HepG2 (cell line): ENCODE measurements at places on chromosomes 7 and 10.
A peak's percentile ranks its signal among the peaks of the same experiment; 100 is the strongest.

- no peak overlapping the region for H3K27ac ChIP-seq
- H3K27me3 ChIP-seq: peaks cover 12% of the 10 kb centered on the region; the same call in 2 of the 3 replicates
- H3K4me3 ChIP-seq: no peak overlapping the region
- no peak for DNase-seq
Measured at GRCh38 chr7:142563470-142563869, 185.8 kb upstream of the PRSS1 start.

- no peak overlapping the region for H3K4me3 ChIP-seq
- H3K27me3 ChIP-seq: no peaks in the 10 kb centered on the region
- DNase-seq: no peak
- no peaks in the 10 kb centered on the region for H3K4me1 ChIP-seq
- no peak overlapping the region for H3K27ac ChIP-seq
Measured at GRCh38 chr7:86747698-86748097, 104.0 kb downstream of the GRM3 start.

DNA sequence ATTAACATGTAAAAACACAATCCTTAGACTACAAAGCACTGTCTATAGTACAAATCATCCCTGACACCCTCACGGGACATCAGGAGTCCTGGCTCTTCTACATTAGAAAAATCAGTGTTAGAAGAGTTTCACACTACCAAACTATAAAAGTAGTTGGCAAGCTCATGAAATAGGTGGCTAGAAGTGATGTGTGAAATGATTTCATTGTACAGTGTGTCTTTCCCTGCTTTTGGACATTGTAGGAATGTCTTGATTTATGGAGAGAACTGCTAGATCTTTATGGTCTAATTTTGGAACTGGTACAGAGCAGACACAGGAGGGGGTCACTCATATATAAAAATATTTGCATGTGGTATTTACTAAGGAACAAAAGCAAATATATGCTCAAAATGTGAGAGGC lies 33.2 kb downstream of the SEMA3A start:
- no peak overlapping the region for H3K4me3 ChIP-seq
- no peak for DNase-seq
- no peaks in the 10 kb centered on the region for H3K36me3 ChIP-seq
- H3K27ac ChIP-seq: no peak overlapping the region

GRCh38 chr10:67783606-67784294 lies 54.2 kb downstream of the DNAJC12 start:
- no peak overlapping the region for H3K4me3 ChIP-seq
- no peaks in the 10 kb centered on the region for H3K27me3 ChIP-seq
- peaks cover 29% of the 10 kb centered on the region for H3K4me1 ChIP-seq
- no peaks in the 10 kb centered on the region for H3K36me3 ChIP-seq
- no peak for DNase-seq

- no peak overlapping the region for H3K4me3 ChIP-seq
- no peaks in the 10 kb centered on the region for H3K36me3 ChIP-seq
- H3K4me1 ChIP-seq: no peaks in the 10 kb centered on the region
- no peak overlapping the region for H3K27ac ChIP-seq
- H3K27me3 ChIP-seq: peaks cover 33% of the 10 kb centered on the region; the same call in 2 of the 3 replicates
Measured at GRCh38 chr10:3372281-3372680, 199.7 kb upstream of the PITRM1 start.

- H3K27ac ChIP-seq: no peak overlapping the region
- no peak for DNase-seq
- no peaks in the 10 kb centered on the region for H3K4me1 ChIP-seq
Measured at GRCh38 chr7:28199021-28199510, 18.5 kb upstream of the JAZF1 start.

GRCh38 chr10:67127441-67127840 lies 201.6 kb downstream of the LRRTM3 start:
- H3K27me3 ChIP-seq: no peaks in the 10 kb centered on the region
- H3K4me3 ChIP-seq: no peak overlapping the region
- no peaks in the 10 kb centered on the region for H3K36me3 ChIP-seq
- no peaks in the 10 kb centered on the region for H3K4me1 ChIP-seq
- no peak for DNase-seq

DNA sequence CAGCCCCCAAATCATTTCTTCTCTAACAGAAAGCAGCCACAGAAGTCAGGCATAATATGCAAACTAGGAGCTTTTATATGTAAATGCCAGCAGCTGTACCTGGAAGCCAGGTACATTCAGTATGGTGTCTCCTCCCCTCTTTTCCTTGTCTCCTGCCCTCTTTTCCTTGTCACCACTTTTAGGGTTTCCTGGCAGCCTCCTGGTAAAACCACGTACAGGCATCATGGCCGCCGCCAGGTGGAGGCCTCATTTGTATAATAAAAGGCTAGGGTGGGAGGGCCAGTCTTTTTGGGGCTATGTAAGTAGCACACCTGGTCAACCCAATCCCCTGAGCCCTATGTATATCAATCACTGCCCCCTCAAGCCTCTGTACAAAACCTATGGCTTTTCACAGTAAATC lies 28.7 kb downstream of the PDZD8 start:
- no peaks in the 10 kb centered on the region for H3K36me3 ChIP-seq
- no peak overlapping the region for H3K27ac ChIP-seq
- no peaks in the 10 kb centered on the region for H3K27me3 ChIP-seq
- H3K4me3 ChIP-seq: no peak overlapping the region
- DNase-seq: no peak

- H3K27me3 ChIP-seq: no peaks in the 10 kb centered on the region
- DNase-seq: peak; percentile 13
- H3K36me3 ChIP-seq: no peaks in the 10 kb centered on the region
- H3K27ac ChIP-seq: no peak overlapping the region
- no peak overlapping the region for H3K4me3 ChIP-seq
- peaks cover 6% of the 10 kb centered on the region for H3K4me1 ChIP-seq
Measured at GRCh38 chr7:123537026-123537642, 2.7 kb upstream of the IQUB start.

DNA sequence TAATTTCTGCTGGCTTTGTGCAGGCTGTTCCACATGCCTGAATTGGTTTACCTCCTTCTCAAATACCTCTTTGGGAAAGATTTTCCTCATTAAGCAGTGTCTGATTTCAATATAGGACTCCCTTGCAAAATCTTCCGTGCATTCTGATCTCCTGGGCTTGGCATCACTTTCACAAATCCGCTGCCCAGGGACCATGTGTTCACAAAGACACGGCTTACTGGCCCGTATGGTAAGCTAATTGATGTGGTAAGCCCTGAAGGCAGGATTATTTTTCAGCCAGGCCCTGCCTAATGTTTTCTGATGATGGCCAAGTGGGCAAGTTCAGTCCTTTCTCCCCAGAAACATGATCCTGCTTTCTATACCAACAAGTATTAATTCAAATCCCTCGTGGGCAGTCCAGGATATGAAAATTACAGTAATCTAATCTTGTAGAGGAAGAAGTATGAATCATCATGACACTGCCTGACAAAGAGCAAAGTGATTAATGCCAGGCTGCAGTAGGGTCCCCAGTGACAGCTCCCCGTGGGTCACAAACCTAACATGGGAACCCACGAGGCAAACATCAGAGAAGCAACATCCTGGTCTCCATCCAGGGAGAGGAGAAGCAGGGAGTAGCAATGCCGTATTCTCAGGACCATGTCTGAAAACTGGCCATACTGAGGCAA lies 11.6 kb upstream of the SVIL start:
- H3K36me3 ChIP-seq: no peaks in the 10 kb centered on the region
- H3K27ac ChIP-seq: no peak overlapping the region
- H3K27me3 ChIP-seq: no peaks in the 10 kb centered on the region
- H3K4me3 ChIP-seq: no peak overlapping the region

GRCh38 chr7:44045226-44046014 lies 918 bp downstream of the DBNL start:
- peaks cover 45% of the 10 kb centered on the region for H3K4me1 ChIP-seq
- peak overlapping the region; percentile 85 for H3K4me3 ChIP-seq
- DNase-seq: no peak
- peak overlapping the region; percentile 69 for H3K27ac ChIP-seq
- H3K27me3 ChIP-seq: no peaks in the 10 kb centered on the region
- H3K36me3 ChIP-seq: peaks cover 19% of the 10 kb centered on the region; the same call in 2 of the 3 replicates

DNA sequence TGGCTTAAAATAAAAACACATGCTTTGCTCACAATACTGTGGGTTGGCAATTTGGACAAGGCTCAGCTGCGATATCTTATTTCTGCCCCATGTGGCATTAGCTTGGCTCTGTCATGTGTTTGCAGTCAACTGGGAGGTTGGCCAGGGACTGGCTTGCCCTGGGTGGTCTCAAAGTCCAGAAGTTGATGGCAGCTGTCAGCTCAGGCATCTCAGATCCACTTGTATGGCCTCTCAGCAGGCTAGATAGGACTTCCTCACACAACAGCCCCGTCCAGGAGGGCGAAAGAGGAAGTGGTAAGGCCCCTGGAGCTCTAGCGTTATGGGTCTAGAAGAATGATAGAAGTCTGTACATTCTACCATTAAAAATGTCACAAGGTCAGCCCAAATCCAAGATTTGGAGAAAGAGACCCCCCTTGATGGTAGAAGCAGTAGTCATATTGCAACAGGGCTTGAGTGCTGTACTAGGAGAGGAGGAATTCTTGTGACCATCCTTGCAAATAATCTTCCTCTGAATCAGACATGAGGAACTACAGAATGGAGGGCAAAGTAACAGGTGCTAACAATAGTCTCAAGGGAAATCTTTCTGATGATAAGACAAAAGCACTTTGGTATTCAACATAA lies 166.2 kb downstream of the FAM107B start:
- no peaks in the 10 kb centered on the region for H3K36me3 ChIP-seq
- H3K27ac ChIP-seq: no peak overlapping the region
- peak; percentile 68 for DNase-seq

DNA sequence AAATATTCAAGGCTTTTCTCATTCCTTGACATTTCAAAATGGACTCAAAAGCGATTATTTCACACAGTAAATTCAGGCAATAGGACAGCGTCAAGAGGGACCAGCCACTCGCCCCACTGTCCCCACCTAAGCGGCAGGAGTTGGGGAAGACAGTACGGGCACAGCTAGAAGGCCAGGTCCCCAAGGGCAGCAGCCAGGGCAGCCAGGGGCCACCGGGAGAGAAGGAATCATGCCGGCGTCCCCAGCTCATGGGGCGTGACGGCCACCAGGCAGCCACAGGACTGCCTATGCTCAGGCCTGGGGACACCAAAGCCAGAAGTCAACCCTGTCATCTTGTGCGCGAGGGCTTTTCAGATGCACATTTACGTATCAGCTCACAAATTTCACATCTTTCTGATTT lies 225.7 kb upstream of the PPP2R2D start:
- H3K36me3 ChIP-seq: no peaks in the 10 kb centered on the region
- DNase-seq: no peak
- H3K27ac ChIP-seq: no peak overlapping the region
- no peaks in the 10 kb centered on the region for H3K4me1 ChIP-seq

GRCh38 chr10:102946992-102947391 lies 28.9 kb downstream of the CNNM2 start:
- H3K27me3 ChIP-seq: no peaks in the 10 kb centered on the region
- no peak overlapping the region for H3K27ac ChIP-seq
- no peaks in the 10 kb centered on the region for H3K36me3 ChIP-seq
- peaks cover 26% of the 10 kb centered on the region for H3K4me1 ChIP-seq

GRCh38 chr7:129677796-129678195 lies 66.3 kb downstream of the NRF1 start:
- H3K4me1 ChIP-seq: no peaks in the 10 kb centered on the region
- no peak for DNase-seq
- H3K27ac ChIP-seq: no peak overlapping the region
- H3K27me3 ChIP-seq: no peaks in the 10 kb centered on the region
- H3K36me3 ChIP-seq: peaks cover 1% of the 10 kb centered on the region; the same call in 1 of the 2 replicates

GRCh38 chr7:129438839-129439651 lies 4.8 kb downstream of the STRIP2 start:
- peaks cover 12% of the 10 kb centered on the region for H3K4me1 ChIP-seq
- H3K27me3 ChIP-seq: no peaks in the 10 kb centered on the region
- peak; percentile 6 for DNase-seq
- H3K36me3 ChIP-seq: no peaks in the 10 kb centered on the region; the same call in 2 of the 3 replicates
- no peak overlapping the region for H3K4me3 ChIP-seq

- no peaks in the 10 kb centered on the region for H3K36me3 ChIP-seq
- no peak overlapping the region for H3K27ac ChIP-seq
- no peak overlapping the region for H3K4me3 ChIP-seq
- no peaks in the 10 kb centered on the region for H3K4me1 ChIP-seq
Measured at GRCh38 chr7:120079704-120080103, 193.3 kb upstream of the KCND2 start.

- H3K27ac ChIP-seq: no peak overlapping the region
- no peaks in the 10 kb centered on the region for H3K36me3 ChIP-seq
- peaks cover 10% of the 10 kb centered on the region; the same call in 1 of the 2 replicates for H3K4me1 ChIP-seq
- H3K27me3 ChIP-seq: no peaks in the 10 kb centered on the region
- H3K4me3 ChIP-seq: no peak overlapping the region
Measured at GRCh38 chr10:58645416-58646146, 132.9 kb downstream of the BICC1 start.

DNA sequence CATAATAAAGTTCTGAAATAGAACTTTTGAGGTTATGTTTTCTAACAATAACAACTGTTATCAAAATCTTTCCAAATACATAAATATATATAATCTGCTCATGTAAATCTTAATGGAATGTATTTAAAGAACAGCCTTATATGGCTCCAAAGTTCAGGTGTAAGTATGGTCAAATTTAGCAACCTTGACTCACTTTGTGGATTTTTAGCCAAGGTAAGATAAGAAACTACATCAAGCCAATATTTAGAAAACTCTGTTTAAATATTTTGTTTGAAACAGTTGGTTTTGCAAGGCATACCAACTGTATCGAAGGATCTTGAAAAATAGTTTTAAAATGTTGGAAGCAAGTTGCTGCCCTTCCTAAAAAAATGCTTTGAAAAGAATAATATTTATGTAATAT lies 228.9 kb upstream of the SEMA3D start:
- peak overlapping the region; percentile 50 for H3K27ac ChIP-seq
- no peaks in the 10 kb centered on the region for H3K36me3 ChIP-seq
- peaks cover 35% of the 10 kb centered on the region for H3K4me1 ChIP-seq
- no peaks in the 10 kb centered on the region for H3K27me3 ChIP-seq
- H3K4me3 ChIP-seq: 0 out of 2 replicates have a peak overlapping the region, but pooled peaks have one; percentile 29
- DNase-seq: peak; percentile 75

GRCh38 chr10:11154333-11154732 lies 136.7 kb downstream of the CELF2 start:
- no peaks in the 10 kb centered on the region for H3K4me1 ChIP-seq
- no peak overlapping the region for H3K4me3 ChIP-seq
- H3K27me3 ChIP-seq: 0 out of 3 replicates have a peak, but pooled peaks cover 6% of the 10 kb centered on the region
- DNase-seq: no peak

GRCh38 chr7:16982640-16983350 lies 101.0 kb upstream of the AGR3 start:
- no peaks in the 10 kb centered on the region for H3K27me3 ChIP-seq
- peak; percentile 58 for DNase-seq
- no peaks in the 10 kb centered on the region for H3K36me3 ChIP-seq

- peak overlapping the region; percentile 25 for H3K27ac ChIP-seq
- peaks cover 51% of the 10 kb centered on the region for H3K4me1 ChIP-seq
- 0 out of 3 replicates have a peak, but pooled peaks cover 9% of the 10 kb centered on the region for H3K27me3 ChIP-seq
- DNase-seq: peak; percentile 47
- peak overlapping the region; percentile 76 for H3K4me3 ChIP-seq
Measured at GRCh38 chr10:84540617-84541288, 212.4 kb downstream of the CCSER2 start.

- no peak overlapping the region for H3K4me3 ChIP-seq
- no peaks in the 10 kb centered on the region for H3K4me1 ChIP-seq
- no peaks in the 10 kb centered on the region for H3K36me3 ChIP-seq
- no peak for DNase-seq
- no peak overlapping the region for H3K27ac ChIP-seq
Measured at GRCh38 chr7:82172881-82173280, 270.7 kb downstream of the CACNA2D1 start.
